Stimulated activated CD4-positive, alpha-beta T cell treated with anti-CD3 and anti-CD28 coated beads, Interleukin-1b, Interleukin-23, amount 100 ng/mL, for 1 hour (primary cell): ENCODE measurements at places on chromosomes 5 and 9.

DNA sequence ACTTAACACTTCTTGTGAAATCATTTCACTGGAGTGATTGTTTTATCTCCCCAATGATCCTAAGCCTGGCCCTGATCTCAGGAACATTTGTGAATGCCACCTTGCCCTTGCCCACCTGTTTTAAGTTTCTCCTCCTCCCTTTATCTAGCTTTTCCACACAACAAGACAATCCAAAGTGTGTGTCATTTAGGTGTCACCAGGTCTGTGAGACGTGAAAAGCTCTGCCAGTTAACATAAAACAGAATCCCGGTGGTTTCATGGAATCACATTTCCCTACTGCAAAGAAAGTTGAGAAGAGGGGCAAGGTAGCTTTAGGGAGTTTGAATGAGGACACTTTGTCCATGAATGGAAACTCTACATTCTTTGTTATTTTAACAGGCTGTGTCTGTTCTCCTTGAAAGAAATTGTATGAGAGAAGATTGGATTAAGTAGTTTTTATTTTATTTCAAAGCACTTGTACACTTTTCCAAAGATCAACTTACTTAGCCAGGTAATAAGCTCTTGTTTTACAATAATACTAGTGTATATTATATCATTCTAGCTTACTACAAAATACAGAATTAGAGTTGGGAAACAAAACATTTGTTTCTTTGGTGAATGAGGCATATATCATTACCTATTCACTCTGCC, 239.0 kb downstream of the ISL1 start:
- DNase-seq: no peak

DNA sequence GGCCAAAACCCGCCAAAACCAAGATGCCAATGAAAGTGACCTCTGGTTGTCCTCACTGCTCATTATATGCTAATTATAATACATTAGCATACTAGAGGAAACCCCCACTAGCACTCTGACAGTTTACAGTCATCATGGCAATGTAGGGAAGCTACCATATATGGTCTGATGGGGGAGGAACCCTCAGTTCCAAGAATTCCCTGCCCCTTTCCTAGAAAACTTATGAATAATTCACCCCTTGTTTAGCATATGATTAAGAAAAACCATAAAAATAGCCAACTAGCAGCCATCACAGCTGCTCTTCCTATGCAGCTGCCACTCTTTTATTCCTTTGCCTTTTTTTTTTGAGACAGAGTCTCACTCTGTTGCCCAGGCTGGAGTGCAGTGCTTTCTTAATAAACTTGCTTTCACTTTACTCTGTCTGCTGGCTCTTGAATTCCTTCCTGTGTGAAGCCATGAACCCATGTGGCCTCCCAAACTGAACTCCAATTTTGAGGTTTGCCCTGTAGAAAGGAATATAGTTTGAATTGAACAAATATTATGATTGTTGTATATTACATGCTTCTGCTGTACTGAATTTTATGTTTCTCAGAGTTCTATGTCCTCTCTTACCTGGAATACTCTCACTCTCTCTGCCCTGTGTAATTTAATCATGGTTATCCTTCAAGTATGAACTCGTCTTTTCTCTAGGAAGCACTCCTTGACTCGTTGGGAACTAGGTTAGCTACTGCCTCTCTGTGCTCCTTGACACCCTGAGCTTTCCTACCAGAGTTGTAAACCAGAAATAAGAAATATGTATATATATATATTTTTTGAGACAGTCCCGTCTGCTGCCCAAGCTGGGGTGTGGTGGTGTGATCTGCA, 59.8 kb downstream of the KIAA1958 start:
- DNase-seq: no peak

GRCh38 chr5:95178046-95178651, 106.7 kb downstream of the MCTP1 start:
- DNase-seq: no peak

GRCh38 chr9:78666818-78667414, 370.0 kb downstream of the PSAT1 start:
- DNase-seq: no peak

- no peak for DNase-seq
Observed at GRCh38 chr5:155938051-155938450, 388.9 kb upstream of the SGCD start.

GRCh38 chr5:94240134-94240533, 378.3 kb downstream of the KIAA0825 start:
- no peak for DNase-seq

DNA sequence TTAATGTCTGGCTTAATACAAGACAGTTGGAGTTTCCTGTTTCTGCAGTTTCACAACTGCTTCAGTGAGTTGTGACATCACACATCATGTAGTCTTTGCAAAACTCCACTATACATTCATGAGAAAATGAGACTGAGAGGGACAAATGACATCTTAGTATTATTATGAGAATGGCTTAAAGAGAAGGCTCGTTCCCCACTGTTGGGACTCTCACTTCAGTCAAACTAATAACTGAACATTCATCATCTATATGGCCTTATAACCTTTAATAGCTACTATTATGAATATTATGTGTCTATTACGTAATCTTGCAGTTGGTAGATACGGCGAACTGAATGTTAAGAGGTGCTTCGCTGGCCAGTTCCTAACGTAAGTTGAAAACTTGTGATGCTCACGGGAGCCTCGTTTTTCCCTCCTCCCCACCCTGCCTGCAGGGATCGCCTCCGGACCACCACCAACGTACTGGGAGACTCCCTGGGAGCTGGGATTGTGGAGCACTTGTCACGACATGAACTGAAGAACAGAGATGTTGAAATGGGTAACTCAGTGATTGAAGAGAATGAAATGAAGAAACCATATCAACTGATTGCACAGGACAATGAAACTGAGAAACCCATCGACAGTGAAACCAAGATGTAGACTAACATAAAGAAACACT, 79.4 kb downstream of the SLC1A3 start:
- no peak for DNase-seq

DNA sequence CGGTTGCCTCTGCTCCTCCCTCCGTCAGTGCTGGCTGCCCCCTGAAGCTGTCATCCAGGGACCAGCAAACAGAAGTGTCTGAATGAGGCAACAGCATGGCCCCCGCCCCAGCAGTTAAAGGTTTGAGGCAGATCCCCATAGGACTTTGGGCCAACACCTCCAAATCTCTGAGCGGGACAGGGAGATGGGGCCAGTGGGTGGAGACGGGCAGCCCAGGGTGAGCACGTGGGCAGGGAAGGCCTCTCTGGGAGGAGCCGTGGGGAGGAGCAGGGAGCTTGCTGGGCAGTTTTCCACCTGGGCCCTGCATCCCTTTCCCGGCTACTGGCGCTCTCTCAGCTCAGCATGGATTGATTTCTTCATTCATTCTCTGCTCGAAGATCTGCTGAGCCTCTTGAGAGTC, 39.1 kb upstream of the NOTCH1 start:
- no peak for DNase-seq

DNA sequence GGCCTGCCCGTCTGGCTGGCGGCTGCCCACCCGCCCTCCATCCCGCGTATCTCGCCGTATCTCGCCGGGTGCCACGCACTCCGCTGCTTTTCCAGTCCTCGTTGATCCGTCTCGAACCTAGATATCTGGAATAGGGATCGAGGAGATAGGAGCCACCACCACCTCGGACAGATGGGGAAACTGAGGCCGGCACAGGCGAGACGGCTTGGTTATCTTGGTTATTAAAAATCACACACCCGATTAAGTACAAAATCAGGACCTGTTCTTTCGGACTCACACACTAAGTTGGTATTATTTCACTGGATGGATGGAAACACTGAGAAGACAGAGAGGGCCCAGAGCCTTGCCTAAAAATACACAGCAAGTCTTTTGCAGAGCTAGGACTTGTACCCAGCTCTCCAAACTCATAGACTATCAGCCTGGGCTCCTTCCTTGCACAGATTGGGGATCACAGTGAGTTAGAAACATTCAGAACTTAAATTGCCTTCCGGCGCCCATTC, 678 bp downstream of the SLC26A2 start:
- DNase-seq: no peak

DNA sequence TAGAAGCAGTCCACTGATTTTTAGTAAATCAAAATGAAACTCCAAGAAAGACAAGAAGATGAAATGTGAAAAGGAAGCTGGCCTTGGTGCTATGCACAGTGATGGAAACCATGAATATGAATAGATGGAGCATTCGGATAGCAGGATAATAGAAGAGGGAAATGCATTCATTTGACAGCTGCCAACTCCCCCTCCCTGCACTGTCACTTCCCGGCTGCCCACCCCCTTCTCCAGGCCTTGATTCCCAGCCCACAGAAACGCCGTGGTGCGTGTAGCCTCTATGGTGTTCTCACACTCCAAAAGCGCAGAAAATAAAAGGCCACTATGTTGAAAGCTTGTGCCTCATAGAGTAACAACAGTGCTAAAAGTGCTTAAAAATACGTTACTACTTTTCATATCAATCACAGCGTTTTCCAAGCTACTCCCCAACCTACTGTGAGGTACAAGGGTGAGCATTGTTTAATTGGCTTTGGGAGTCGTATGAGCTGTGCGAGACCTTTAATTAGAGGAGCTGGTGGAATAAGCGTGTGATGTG, 26.1 kb upstream of the IFNK start:
- no peak for DNase-seq

DNA sequence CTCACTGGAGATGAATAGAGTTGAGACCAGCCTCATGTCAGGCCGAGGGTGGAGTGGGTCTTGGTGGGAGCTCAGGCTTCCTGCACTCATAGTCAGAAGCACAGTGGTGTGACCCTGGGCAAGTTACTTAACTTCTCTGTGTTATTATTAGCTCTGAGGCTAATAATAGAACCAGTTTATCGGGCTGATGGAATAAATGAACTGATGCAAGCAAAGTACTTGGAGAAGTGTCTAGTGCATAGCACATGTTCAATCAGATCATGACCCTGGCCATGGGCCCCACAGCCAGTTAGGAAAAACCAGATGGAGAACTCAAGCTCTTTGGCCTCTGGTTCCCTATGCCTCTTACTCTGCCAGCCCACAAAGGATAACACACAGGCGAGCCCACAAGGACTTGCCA, 45.3 kb upstream of the OSMR start:
- no peak for DNase-seq

GRCh38 chr9:26437056-26437711, 455.4 kb downstream of the CAAP1 start:
- DNase-seq: no peak

- no peak for DNase-seq
Observed at GRCh38 chr9:77753180-77753579, 105.1 kb upstream of the GNA14 start.

- peak; percentile 43 for DNase-seq
Observed at GRCh38 chr5:138654281-138654867, 79.2 kb upstream of the HSPA9 start.

DNA sequence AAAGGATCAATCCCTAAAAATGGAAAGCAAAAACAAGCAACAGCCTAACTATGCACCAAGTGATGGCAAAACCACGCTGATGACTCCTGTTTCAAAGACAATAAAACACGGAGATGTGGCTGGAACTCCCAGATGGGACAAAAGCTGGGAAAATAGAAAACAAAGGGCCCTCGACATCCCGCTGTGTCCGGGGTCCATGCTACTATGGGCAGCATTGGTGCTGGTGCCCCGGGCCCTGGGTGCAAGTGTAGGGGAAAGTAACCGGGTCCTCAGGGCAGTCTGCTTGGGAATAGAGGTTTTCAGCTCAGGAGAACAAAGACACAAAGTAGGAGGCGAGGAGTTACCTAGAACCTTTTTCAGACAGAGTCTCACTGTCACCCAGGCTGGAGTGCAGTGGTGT, 46.1 kb downstream of the MRPL36 start:
- DNase-seq: no peak

DNA sequence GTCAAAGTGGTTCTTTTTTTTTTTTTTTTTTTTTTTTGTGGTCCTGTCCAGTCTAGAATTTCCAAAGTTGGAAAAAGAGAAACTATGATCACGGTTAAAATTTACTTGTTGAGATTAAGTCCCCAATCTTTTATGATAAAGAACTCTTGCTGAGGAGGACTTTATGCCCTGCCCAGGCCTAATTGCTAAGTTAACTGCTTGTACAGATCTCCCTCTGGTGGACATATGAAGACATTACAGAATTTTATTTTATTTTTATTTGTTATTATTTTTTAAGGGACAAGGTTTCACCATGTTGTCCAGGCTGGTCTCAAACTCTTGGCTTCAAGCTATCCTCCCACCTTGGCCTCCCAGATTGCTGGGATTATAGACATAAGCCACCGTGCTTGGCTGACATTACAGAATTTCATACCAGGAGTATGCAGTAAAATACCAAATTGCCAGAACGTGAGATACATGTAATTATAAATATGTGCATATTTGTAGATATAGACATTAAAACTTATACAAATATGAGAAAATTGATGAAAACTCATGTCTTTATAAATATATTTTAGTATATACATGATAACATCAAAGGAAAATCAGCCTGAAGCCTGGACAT, 91.2 kb downstream of the RFK start:
- no peak for DNase-seq

GRCh38 chr9:70811638-70812037, 309.8 kb downstream of the TRPM3 start:
- no peak for DNase-seq

- DNase-seq: no peak
Observed at GRCh38 chr5:134594336-134594735, 38.3 kb downstream of the SAR1B start.

DNA sequence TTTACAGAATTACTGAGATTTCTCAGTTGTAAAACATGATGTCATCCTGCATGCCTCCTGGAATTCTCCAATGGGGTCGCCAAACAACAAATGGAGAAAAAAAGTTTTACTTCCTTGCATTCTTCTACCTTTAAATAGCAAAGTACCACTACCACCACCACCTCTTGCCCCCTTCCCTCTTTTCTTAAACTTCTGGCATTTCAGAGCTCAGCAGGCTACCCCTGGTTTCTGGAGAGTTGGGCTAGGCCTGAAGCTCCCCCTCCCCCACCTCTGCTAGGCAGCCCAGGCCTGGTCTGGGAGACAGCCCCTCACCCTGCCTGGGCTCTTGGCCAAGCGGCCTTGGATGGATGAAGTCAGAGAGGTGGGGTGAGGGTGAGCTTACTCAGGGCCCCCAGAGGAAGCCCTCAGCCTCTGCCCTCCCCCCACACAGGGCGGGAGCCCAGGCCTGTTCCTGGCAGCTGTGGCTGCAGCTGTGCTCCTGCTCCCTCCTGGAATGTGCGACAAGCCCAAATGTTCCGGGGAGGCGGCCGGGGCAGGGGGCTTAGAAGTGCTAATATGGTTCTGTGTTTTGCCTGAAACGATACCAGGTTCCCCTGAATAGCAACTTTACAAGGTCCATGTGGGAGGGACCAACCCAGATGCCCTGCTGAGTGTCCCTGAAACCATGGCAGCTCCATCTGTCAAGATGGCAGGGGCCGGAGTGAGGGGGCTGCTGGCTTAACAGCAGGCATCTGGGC, 6.0 kb upstream of the CCIN start:
- DNase-seq: no peak

DNA sequence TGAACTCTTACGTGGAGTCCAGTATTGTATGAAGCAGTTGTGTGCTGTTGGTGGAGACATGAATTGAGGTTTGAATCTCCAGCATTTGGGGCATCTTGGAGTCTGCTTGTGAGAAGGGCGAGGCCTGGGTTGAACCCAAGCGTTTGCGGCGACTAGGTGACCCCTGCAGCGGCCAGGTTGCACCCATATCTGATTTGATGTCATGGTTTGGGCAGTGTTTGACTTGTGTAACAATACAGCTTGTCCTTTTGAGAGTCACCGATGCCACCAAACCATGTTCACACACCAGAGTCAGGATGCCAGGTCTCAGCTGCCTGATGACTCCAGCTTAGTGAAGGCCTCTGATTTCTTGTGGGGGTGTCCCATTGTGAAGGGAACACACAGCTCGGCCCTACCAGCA, 2.1 kb downstream of the TRAF2 start:
- no peak for DNase-seq
